Prostate gland (tissue), 2 donors: ENCODE measurements at places on chromosomes 7 and 10. TPM values are rescaled to one million over a fixed set of nuclear protein-coding genes. Genes with fewer than 3 reads are reported as not detected.

DNA sequence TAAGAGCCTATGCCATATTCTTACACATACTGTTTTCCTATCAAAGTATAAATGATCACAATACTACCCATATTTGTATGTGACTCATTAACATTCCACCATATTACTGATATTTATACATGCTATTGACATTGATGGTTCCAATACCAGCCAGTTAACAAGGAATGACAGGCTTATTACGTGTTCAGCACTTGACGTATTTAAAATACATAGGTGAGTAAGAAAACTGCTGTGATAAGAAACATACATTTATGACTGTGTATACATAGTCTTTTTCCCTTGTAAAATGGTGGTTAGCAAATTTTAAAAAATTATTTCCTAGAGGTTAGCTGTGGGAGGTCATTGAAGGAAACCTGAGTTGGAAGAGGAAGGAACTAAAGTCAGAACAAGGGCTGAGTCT is 81.1 kb upstream of the NEUROD6 start:
- H3K27me3 ChIP-seq: no peaks in the 10 kb centered on the region
- no peak overlapping the region for H3K27ac ChIP-seq
- no peaks in the 10 kb centered on the region for H3K36me3 ChIP-seq

LLCFC1 gene
- total RNA-seq: 6.4 TPM

NPFFR1 gene
- total RNA-seq: under 0.01 TPM

DNA sequence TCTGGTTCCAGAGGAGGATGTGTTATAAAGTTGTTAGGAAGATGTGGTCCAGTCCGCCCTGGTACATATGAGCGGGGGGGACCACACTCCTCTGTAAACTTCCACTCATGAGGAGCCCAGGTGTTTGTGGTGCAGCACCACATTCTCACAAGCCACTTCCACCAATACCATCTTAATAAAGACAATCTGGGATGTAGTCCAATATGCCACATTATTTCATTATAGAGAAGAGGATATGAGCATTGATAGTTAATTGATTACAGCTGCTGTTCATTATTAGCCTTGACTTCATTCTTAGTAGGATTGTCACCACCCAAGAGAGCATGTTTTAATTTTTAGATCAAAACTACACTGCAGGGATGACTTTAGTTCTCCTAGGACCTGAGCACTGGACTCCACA is 40.5 kb downstream of the ERCC6 start:
- H3K27me3 ChIP-seq: no peaks in the 10 kb centered on the region
- H3K36me3 ChIP-seq: no peaks in the 10 kb centered on the region
- no peak overlapping the region for H3K4me3 ChIP-seq
- DNase-seq: no peak
- H3K27ac ChIP-seq: no peak overlapping the region

DNA sequence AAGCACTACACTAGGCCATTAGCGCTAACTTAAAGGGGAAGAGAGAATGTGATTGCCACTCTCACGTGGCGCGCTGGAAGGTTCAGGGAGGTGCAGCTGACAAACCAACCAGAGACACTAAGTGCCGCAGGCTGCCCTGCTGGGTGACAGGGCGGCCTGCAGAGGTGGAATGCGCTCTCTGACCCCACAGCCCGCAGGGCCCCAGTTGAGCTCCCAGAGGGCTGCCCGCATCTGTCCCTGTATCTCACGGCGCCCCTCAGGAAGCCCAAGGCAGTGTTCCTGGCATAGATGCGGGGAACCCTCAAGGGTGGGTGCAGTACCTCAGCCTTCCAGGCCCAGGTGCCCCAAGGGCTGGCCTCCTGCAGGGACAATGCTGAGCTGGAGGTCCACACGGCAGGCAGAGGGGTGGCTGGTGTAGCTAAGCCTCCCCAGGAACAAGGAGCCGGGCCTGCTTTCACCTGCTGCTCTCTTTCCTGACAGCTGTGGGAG is 66.6 kb downstream of the CALML3 start:
- H3K4me1 ChIP-seq: no peaks in the 10 kb centered on the region
- H3K27me3 ChIP-seq: no peaks in the 10 kb centered on the region
- H3K4me3 ChIP-seq: no peak overlapping the region
- no peak for DNase-seq
- H3K27ac ChIP-seq: no peak overlapping the region
- H3K36me3 ChIP-seq: no peaks in the 10 kb centered on the region

MYL7 gene
- not detected for total RNA-seq
